ENCODE measurements at places on chromosomes 7 and 10.

- DNase-seq, result peak; percentile 87
These were observed at the start of gene XPNPEP1 for GRCh38 chr10:109922976-109923921. Gene XPNPEP1, minus strand, starts transcription at chr10:109923511. Its CDS starts 78 bp downstream, at chr10:109923433.

GRCh38 chr7:128318691-128319090 is 25.0 kb downstream of the RBM28 start:
- no peak for DNase-seq

DNA sequence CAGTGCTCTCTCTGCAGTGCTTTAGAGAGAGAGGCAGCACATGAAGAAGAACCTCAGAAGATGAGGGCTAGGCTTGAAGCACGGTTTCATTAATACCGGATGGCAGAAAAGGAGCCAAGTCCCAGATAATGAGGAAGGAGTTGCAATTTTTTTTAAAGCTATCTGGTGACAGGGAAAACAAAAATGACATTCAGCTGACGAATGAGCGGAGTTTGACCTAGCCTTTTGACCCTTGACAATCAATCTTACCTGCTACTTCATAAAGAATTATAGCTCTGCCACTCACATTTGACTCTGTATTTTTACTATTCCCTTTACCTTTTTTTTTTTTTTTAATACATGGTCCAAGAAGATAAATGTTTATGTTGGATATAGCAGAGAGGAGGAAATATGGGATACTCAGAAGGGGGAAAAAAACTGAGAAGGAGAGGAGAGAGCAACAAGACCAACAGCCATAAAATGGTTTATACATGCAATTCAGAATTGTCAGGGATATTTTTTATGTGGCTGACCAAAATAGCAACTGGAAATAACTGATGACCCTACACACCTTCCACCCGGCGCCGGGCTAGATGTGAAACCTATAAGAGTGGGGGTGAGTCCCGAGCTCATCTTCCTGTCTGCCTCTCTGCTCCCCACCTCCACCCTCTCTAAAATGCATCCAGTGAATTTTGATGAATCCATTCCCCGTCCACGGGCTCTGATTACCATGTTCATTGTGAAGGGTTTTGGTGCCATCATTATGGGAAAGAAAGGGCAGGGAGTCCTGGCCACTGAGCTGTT is 274.4 kb upstream of the YAE1 start:
- no peak for DNase-seq

GRCh38 chr7:50068850-50069551 is 24.0 kb downstream of the ZPBP start:
- DNase-seq, result no peak

GRCh38 chr7:157601530-157601929 is 264.7 kb downstream of the DNAJB6 start:
- no peak for DNase-seq

- DNase-seq, result no peak
These were observed 37.6 kb downstream of the KCNH2 start for GRCh38 chr7:150940431-150941102.

- DNase-seq, result no peak
These were observed 10.9 kb upstream of the KIAA1549 start for GRCh38 chr7:138992052-138992531.

DNA sequence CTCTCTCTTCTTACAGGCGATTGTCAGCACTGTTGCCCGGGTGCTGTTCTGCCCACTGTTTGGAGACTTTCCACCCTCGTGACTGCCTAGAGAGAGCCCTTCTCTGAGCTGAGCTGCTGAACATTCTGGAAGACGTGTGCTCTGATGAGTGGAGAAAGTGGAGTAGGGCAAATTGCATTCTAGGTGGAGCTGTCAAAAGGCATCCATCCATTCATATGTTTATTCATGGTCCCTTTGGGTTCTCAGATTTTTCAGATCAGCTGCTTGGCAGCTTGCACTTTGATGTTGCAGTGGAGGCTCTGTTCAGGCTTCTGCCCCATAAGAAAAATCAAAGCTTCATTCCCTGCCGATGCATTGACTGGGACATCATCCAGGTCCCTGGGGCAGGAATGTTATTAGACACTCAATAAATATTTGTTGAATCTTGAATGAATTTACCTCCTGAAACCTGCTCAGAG is 120.7 kb upstream of the EEPD1 start:
- DNase-seq, result no peak

GRCh38 chr7:66213637-66214036 is 8.5 kb downstream of the TPST1 start:
- DNase-seq, result no peak

GRCh38 chr10:20956843-20957242 is 59.7 kb upstream of the NEBL start:
- no peak for DNase-seq

DNA sequence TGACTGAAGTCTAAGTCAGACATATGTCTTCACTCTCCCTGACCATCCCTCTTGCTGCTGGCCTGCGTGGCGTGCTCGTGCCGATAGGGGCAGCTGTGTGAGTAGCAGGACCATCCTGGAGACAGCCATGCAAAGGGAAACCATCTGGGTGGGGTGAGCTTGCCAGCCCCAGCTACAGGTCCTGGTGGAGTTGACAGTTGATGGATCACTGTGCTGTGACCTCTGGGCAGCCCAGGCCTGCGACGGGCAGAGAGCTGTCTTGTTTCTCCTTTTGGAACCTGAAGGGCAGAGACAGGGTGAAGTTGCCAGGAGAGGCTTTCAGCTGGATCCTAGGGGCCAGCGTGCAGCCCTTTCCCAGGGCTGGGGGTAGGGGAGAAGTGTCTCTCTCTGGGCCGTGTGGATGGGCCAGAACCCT is 44.7 kb downstream of the GRK5 start:
- no peak for DNase-seq

DNA sequence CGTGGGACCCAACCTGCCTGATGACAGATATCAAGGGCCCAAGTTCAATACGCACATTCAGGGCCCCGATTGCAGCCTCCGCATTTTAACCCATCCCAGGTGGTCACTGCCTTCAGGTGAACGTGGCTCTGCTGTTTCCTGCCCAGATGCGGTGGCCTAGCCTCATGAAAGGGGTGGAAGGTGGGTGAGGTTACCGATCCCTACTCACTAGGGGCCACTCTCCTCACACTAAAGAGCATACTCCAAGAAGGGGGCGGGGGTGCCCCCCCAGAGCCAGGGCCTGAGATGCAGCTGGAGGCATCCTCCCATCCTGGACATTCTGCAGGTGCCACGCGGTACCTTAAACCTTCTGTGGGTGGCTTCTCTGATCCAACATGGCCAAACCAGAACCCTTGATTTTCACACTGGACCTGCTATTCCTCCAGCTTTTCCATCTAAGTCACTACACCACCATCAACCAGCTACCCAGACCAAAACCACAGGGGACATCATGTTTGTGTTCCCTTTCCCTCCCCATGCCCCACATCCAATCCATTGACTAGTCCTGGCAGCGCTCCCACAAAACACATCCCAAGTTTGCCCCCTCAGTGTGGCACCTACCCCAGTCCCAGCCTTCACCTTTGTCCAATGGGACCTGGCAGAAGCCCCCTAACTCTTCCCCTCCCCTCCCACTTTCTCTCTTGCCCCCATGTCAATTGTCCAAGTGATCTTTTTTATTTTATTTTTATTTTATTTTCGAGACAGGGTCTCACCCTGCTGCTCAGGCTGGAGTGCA is 30.0 kb downstream of the PRLHR start:
- no peak for DNase-seq

DNA sequence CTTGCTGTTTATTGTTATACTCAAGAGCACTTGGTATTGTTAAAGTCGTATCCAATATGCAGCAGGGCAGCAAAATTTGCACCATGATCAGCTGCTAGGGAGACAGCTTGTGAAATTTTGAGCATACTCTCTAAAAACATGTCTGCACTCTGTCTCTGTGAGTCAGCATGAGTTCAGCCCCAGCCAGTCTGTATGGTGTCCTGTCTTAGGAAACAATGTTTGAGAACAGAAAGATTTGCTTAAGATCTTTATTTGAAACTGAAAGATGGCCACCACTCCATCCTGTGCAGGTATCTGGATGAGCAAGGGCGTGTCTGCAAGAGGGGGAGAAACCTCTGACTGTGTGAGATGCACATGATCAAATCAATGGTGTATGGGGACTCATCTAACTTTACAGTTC is 97.1 kb downstream of the GNAI1 start:
- DNase-seq, result no peak

- no peak for DNase-seq
These were observed 332.7 kb downstream of the ADARB2 start for GRCh38 chr10:1404323-1405260.

GRCh38 chr7:115805458-115805857 is 225.1 kb downstream of the TFEC start:
- no peak for DNase-seq

- no peak for DNase-seq
These were observed 29.6 kb upstream of the ZNF273 start for GRCh38 chr7:64873517-64873916.

DNA sequence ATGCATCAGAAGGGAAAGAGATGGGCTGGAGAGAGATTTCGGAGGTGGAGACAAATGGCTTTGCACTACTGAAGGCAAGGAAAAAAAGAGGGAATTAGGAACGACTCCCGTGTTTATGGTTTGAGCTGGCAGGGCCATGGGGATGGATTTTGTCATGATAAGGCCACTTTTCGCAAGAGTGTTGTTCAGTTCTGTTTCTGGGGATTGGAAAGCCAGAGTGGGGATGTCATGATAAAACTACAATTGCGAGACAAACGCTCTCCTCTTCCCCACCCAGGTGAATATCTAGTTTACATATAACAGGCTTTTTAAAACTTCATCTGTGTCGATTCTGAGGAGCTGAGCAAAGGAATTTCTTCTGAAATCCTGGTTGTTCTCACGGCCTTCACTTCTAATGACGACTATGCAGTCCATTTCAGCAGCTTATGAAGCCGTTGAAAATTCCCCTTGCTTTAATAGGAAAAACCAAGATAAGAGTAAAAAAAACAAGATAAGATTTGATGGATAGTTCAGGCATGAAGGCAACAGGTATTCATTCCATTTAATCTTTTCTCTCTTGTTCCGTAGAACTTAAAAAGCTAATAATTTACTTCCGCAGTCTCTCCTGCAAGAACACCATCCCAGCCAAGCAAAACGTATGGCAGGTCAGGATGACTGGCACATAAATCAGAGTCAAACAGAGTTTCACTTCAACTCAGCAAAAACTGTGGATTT is 245.6 kb upstream of the PITRM1 start:
- no peak for DNase-seq

DNA sequence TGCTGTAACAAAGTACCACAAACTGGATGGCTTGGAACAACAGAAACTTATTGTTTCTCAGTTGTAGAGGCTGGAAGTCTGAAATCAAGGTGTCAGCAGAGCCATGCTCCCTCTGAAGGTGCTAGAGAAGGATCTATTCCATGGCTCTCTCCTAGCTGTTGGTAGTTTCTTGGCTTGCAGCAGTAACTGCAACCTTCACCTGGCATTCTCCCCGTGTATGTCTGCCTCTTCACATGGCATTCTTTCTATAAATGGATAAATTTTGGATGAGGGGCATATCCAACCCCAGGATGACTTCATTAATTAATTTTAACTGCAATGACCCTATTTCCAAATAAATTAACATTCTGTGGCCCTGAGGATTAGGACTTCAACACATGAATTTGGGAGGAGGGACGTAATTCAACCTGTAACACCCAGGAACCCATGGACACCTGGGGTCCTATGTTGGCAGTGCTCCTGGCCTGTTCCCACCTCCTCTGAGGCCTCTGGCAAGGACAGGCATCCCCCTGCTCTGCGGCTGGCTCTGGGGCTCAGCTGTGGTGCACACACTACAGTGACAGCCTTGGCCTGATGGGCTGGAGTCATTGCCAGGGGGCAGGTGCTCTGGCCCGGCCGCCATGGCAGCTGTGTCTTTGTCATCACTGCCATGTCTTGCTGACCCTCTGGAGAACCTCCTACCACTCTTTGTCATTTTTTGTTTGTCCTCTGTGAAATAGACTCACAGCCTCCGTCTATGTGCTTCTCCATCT is 30.8 kb downstream of the LSMEM1 start:
- no peak for DNase-seq

DNA sequence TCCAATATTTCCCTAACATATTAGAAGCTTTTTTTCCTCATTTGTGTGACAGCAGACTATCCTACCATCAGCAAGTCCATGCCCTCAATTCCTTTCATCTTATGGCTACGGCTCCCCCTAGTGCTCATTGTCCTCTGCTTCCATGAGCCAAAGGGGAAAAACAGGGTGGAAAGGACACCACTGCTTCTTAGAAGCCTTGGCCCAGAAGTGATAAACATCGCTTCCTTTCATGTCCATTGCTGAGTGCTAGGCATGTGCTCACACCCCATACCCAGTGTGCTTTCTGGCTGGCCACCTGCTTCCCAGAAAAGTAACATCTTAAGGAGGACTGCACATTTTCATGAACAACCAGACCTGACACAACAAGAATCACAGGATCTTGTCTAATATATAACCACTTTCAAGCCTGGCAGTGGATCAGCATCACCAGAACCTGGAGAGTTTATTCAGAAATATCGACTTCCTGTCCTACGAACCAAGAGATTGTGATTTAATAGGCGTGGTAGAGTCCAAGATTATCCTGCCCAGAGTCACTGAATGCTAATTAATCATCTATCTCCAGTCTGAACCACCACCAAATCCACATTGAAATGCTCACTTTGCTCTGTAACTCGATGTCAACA is 650.5 kb upstream of the SORCS1 start:
- DNase-seq, result peak; percentile 1

- no peak for DNase-seq
These were observed 35.9 kb upstream of the MYL10 start for GRCh38 chr7:101664893-101665471.

- DNase-seq, result no peak
These were observed 25.0 kb downstream of the ABLIM1 start for GRCh38 chr10:114632869-114633715.

DNA sequence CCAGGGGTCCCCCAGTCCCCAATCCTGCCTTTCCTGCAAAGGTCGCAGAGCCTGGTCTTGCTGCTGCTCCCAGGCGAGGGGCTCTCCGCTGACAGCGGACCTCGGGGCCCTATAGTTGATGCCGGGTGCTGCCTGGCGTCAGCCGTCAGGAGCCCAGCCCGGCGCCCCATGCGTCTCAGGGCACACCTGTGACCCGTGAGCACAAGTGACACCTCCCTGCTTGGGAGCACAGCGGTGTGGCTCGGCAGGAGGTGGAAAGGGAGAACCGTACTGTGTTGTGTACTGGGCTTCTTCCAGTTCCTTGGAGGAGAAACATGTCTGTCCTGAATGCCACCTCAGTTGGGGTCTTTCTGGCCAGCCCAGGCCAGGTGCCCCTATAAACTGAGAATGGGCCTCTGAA is 56.7 kb downstream of the LHPP start:
- DNase-seq, result no peak

DNA sequence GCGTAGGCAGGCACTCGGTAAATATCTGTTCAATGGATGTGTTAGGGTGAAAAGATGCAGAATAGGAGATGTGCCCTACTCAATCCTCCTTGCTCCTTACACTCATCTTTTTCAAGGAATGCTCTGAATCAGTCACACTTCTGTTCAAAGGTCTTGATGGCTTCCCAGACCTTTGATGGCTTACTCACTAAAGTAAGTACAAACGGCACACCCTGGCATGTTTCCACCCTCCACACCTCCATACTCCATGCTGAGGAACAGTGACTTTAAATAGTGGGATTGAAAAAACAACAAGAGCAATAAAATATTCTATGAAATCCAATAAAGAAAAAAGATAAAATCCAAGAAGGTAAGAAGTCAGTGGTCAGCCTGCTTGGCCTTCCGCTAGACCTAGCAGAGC is 569.2 kb downstream of the SORCS1 start:
- DNase-seq, result no peak

All from activated naive CD4-positive, alpha-beta T cell treated with anti-CD3 and anti-CD28 coated beads, Interleukin-2, amount 50 U/mL, for 72 hours (primary cell).